ENCODE measurements at places on chromosomes 11 and 22.

DNA sequence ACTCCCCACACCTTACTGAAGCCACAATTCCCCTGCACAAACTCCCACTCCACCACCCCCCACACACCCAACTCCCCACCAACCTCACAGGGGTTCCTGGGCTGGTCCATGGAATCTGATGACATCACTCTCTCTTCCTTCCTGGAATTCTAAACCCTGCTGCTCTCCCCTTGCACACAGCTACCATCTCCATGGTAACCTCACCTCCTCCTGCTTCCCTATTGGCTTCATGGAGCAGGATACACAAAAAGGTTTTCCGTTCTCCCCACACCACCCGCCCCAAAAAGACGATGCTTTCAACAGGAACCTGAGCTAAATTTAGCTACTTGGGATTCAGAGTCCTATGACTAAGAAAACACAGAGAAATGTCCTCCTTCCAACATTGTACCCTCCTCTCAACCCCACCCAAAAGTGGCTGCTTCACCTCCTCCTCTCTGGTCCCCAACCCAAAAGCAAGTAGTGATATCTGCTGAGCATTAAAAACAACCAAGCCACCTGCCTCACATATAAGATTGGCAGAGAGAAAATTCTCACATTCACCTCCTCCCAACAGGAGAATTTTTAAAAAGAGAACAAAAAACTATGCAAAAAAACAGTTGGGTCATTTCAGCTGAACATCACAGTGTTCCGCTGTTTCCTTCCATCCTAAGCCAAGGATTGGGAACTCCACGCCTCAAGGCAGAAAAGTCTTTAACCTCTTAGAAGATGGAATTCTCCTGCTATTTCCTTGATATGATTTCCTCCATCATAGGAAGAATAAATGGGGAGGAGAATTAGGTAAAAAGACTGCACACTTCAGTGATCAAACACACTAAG lies 66.9 kb downstream of the RBFOX2 start:
- DNase-seq = no peak

- DNase-seq = no peak
These were observed 85.7 kb upstream of the PRDM11 start for GRCh38 chr11:45060707-45061106.

- DNase-seq = no peak
These were observed 24.0 kb downstream of the TRIM66 start for GRCh38 chr11:8658321-8659057.

DNA sequence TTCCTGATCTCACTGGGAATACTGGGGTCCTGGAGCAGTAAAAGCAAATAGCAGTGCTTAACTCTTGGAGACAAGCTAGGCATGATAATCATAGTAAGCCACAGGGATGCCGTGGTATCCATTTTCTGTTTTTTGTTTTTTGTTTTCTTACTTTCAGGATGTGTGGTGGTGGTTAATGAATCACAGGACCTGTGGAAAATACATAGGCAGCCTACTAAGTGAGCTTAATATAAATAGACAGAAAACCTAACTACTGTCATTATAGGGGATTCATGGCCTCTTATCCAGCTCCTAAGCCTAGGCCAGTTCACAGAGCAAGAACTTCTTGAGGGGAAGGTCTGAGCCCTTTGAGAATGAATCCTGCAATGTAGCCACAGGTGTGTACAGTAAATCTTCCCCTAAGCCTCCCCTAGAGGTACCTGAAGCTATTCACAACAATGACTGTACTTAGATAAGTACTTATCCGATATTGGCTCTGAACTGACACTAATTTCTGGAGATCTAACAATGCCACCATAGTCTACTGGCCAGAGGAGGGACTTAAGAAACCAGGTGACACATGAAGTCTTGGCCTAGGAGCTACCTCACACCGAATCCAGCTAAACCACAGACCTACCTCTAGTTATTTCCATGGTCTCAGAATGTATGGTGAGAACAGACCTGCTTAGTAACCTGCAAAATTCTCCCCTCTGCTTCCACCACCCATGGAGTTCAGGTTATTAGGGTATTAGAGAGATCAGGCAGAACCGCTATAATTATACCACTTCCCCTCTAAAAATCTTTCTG lies 83.6 kb downstream of the ENTHD1 start:
- DNase-seq = no peak

- no peak for DNase-seq
These were observed 5.6 kb downstream of the TIMM10B start for GRCh38 chr11:6486938-6487337.

- no peak for DNase-seq
These were observed 6.5 kb downstream of the MSANTD2 start for GRCh38 chr11:124793466-124794278.

DNA sequence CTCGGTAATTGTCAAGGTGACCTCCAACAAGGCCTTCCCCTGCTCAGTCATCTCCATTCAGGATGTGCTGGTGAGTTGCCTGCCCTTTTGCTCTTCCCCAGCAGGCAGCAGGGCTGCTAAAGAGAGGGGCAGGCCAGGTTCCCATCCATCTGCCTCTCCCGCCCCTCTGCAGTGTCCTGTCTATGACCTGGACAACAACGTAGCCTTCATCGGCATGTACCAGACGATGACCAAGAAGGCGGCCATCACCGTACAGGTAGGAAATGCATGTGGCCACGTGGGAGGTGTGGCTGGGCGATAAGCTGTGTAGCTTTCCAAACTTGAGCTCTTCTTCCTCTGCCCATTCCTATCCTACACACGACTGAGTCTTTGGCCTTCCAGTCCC lies 4.0 kb downstream of the SIDT2 start:
- DNase-seq = no peak

- DNase-seq = no peak
These were observed 20.3 kb upstream of the MRPL17 start for GRCh38 chr11:6703247-6704063.

- DNase-seq = peak; percentile 13
These were observed 57.8 kb upstream of the ALDH3B2 start for GRCh38 chr11:67732045-67732787.

DNA sequence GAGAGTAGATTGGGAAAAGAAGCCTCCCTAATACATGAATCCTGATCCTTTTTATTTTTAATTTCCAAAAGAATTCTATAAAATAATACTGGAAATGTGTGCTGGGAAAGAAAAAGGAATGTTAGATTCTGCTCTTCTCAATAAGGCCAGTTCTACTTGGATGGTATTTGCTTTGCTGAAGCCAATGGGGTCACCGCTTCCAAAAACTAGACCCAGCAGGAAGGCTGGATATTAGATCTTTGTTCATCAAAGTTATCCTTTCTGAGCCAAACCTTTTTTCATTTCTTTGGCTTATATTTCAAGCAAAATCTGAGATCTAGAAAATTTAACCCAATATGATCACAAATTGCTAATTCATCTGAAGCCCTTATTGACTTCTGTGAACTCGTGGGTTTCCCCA lies 41.4 kb downstream of the SCUBE2 start:
- no peak for DNase-seq

GRCh38 chr11:126673319-126673718 lies 317.8 kb downstream of the ST3GAL4 start:
- no peak for DNase-seq

- DNase-seq = no peak
These were observed 1.2 kb upstream of the LMO2 start for GRCh38 chr11:33892906-33893594.

- DNase-seq = no peak
These were observed 21.1 kb upstream of the NECTIN1 start for GRCh38 chr11:119750056-119750455.

DNA sequence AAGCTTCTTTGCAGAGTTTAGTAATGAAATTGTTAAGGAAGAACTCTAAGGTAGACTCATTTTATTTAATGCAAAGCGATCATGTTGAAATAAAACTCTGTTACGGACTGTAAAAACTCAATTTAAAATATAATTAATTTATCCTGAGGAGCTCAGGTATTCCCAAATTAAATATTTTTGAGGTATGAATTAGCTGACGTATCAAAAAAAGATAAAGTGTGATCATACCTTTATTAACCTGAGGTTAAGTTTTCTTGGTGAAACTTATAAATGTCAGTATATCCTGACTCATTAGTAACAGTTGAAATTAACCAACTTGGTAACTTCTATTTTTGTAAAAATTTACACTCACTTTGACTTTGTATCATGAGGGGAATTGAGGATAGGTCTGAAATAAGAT lies 130.4 kb downstream of the PAX6 start:
- DNase-seq = no peak

GRCh38 chr11:71426413-71426812 lies 21.8 kb downstream of the DHCR7 start:
- DNase-seq = no peak

GRCh38 chr11:130740819-130741218 lies 175.5 kb downstream of the SNX19 start:
- DNase-seq = no peak

DNA sequence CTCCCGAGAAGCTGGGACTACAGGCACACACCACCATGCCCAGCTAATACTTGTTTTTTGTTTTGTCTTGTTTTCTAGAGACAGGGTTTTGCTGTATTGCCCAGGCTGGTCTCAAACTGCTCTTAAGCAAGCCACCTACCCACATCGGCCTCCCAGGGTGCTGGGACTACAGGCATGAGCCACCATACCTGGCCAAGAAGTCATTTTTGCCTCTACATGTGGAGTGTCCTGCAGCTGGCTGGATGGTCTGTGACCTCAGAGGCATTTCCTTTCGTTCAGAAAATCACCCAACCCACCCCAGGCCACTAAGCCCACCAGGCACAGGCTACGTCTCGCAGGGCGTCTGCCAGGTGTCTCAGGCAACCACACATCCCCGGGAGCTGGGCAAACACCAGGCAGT lies 12.8 kb downstream of the SHANK2 start:
- DNase-seq = no peak

DNA sequence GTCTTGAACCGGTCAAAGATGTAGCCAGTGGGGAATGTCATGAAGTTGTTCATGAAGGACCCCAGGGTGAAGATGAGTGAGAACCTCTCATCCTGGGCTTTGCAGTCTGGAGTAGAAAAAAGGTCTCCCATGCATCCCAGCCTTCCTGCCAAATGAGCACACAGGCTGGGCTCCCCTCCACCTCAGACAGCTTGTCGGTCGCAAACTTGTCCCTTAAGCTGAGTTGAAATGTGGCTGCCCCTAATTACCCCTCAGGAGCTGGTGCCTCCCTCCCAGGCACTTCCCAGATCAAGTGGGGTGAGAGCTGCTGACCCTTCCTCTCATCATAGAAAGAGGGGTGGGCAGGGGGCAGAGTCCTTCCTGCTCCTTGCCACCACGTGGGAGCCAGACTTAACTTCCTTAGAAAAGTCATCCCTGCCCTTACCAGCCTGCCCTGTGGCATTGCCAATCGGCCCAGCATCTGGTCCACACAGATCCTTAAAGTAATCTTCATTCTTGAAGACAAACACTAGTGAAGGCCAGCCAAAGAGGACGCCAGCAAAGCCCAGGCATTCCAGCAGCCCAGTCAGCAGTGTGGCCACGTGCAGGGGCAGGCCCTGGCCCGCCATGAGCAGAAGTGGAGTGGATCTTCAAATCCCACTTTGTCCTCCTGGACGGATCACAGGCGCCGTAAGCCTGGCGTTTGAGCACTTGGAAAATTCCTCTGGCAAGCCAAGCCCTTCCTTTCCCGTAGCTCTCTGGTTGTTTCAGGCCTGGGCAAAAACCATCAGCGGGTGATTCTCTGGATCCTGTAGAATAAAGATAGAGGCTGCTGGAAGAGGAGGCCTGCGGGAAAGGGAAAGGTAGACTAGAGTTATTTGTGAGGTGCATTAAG lies 1.1 kb downstream of the SLC43A3 start:
- no peak for DNase-seq

DNA sequence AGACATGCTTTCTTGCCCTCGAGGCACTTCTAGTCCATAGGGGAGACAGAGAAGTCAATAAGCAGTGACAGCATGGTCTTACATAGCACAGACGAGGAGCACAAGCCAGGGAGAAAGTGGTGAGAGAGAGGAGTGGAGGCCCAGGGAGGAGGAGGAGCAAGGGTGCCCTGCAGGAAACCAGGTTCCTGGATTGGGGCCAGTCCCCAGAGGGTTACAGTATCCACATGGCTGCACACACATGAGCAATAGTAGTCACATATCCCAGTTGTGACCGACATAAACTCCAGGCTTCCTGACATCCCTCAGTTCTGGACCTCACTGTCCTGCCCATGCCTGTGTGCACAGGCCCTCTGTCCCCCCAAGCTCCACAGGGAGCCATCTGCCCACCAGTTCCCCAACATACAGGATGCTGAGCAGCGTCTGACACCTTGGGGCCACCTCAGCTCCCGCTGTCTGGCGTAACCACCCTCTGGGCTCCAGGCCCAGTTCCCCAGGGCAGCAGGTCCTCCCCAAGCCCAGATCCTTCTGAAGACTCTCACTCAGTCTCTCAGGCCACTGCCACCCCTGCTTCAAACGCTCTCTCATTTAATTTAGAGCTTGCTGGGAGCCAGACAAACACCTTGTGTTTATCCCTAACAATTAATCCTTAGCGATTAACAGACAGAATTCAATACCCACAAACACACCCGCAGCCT lies 53.7 kb downstream of the DSCAML1 start:
- DNase-seq = no peak

DNA sequence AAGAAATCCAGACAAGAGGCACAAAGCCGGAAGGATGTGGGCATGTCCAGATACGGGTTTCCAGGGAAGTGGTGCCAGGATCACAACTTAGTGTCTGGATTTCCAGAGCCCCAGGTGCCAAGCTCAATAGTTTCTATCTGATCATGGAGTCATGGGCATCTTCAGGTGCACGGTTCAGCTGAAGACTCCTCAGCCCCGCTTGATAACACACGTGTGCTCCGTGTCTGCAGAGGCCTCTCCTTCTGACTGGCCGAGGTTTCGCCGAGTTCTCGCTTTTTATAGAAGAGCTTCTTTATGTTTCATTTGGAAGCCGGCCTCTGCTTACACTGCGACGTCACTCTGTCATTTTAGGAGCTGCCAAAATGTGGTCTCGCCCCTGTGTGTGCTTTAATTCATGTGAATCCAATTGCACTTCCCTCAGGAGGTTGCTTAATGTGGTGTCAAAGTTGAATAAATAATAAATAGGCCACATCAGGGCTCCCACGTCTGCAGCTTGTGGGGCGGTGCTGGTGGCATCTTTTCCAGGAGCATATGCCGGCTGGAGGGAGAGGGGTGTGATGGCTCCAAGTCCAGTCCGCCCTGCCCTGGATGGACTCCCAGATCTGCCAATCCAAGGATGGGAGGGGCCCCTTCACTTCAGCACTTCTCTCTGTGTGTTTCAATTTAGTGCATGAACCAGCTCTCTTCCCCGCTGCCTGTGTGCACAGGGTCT lies 1410.8 kb downstream of the TBC1D22A start:
- DNase-seq = no peak

DNA sequence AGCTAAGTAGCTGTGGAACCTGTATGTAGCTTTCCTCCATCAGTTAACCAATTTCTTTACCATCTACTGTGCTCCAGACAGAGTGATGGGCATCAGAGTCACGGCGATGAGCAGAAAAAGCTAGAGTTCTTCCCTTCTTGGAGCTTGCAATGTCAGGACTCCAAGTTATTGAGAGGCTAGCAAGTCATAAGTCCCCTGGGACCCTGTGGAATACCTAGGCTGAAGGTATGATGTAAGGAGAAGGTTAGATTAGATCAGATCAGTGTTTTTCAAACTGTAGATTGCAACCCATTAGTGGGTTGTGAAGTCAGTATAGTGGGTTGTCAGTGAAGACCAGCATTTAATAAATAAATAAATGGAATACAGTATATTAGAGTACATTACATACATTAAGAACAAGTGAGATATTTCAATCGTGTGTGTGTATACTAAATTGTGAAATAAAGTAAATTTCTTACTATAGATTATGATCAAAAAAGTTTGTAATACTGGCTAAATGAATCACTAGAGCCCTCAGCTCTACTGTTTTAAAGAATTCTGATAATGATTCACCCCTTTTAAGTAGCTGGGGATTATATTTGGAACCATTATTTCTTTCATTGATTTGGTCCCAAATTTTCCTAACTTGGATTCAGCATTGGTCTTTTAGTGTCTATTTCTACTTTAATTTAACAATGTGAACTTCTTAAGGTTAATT lies 52.3 kb downstream of the RASSF10 start:
- DNase-seq = no peak

- DNase-seq = no peak
These were observed 154.4 kb upstream of the FAT3 start for GRCh38 chr11:92070026-92070889.

Data from GM12891 (cell line).